ENCODE measurements at places on chromosomes 5 and 9.

DNA sequence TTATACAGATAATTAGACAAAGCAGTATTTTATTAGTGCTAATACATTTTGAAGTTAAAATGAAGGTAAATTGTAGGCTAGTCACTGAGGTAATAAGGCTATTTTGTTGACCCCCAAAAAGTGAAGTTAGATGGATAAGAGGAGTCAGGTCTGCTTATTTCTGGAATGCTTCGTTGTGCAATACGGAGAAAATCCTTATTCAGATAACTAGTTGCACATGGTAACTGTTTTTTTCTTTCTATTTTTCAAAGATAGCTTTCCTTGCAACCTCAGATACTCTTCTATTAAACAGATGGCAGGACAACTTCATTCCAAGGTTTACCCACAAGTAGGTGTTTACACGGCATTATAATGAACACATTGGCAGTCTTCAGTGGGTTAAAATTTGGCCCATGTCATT is 101.1 kb downstream of the TMEM174 start:
- DNase-seq, result no peak

- DNase-seq, result no peak
These were observed 232.9 kb upstream of the ELL2 start for GRCh38 chr5:96194593-96194992.

- no peak for DNase-seq
These were observed 61.8 kb downstream of the PPARGC1B start for GRCh38 chr5:149791881-149792280.

GRCh38 chr9:100567856-100568255 is 10.0 kb upstream of the CAVIN4 start:
- no peak for DNase-seq

DNA sequence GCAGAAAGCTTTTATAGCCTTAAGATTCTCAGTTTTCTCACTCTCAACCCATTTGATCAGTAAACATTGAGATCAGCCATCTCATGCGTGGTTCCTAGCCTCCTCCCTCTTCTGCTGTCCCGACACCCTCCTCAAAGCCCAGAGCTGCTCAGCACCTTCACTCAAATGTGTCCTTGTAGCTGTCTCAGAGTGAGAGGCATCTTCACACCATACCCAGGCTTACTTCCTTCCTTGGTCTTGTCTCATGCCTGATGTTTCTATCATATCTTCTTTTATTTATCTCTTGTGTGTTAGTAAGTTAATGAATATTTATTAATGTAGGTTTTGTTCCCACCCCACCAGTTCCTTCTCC is 72.4 kb upstream of the SNX2 start:
- no peak for DNase-seq

GRCh38 chr9:123267481-123268198 is 746 bp downstream of the STRBP start:
- no peak for DNase-seq

GRCh38 chr5:78429332-78429980 is 69.0 kb downstream of the SCAMP1 start:
- DNase-seq, result no peak
